ENCODE measurements at places on chromosomes 5 and 9. TPM values are rescaled to one million over a fixed set of nuclear protein-coding genes. Genes with fewer than 3 reads are reported as not detected.
A peak's percentile ranks its signal among the peaks of the same experiment; 100 is the strongest.

ANXA1 gene
- 44.8 TPM for total RNA-seq

PAEP gene
- not detected for total RNA-seq

ARAP3 gene
- 3.9 TPM for total RNA-seq

LVRN gene
- total RNA-seq = 0.52 TPM

PCDHGB6 gene
- 8.0 TPM for total RNA-seq

CNTFR gene
- 16.8 TPM for total RNA-seq

LCN1 gene
- not detected for total RNA-seq

FCN2 gene
- not detected for total RNA-seq

CCDC192 gene
- not detected for total RNA-seq

DNA sequence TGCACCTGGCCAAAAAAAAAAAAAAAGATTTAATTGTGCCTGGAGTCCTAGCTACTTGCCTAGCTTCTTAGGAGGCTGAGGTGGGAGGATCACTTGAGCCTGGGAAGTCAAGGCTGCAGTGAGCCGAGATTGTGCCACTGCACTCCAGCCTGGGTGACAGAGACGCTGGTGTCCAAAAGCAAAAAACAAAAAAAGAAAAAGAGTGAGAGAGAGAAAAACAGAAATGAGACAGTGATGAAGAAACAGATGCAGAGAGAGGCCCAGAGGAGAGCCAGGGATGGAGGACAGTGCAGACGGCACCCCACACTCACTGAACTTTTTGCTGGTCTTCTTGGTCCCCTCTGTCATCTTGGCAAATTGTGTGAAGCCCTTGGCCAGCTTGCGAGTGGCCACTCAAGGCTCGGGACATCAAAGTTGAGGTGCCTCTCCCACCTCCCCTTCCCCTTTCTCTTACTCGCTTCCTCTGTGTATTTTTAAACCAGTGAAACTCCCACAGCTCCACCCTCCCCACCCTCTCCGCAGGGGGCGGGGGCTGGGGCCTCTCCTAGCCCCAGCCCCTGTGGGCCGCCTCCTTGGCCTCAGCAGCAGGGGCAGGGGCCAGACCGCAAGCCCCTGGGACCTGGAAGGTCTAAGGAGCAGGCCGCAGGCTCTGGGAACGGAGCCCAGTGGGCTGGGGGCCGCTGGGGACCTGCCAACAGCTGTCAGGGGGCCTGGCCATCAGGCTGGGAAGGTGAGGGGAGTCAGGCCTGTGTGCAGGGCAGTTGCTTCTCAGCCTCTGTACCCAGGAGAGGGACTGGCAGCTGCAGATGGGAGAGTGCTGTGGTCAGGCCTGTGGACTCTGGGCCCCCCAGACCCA, at the start of gene SH2D3C:
SH2D3C (minus strand) TSS at position 387 of the 856 bp plus-strand sequence; CDS start at position 348, 39 bp downstream.
- H3K4me3 ChIP-seq = no peak within 1 kb of the TSS
- H3K36me3 ChIP-seq = no peaks in the 10 kb centered on the region
- H3K27ac ChIP-seq = no peak within 1 kb of the TSS
- peak; percentile 33 for DNase-seq
- H3K4me1 ChIP-seq = no peaks in the 10 kb centered on the region

DNA sequence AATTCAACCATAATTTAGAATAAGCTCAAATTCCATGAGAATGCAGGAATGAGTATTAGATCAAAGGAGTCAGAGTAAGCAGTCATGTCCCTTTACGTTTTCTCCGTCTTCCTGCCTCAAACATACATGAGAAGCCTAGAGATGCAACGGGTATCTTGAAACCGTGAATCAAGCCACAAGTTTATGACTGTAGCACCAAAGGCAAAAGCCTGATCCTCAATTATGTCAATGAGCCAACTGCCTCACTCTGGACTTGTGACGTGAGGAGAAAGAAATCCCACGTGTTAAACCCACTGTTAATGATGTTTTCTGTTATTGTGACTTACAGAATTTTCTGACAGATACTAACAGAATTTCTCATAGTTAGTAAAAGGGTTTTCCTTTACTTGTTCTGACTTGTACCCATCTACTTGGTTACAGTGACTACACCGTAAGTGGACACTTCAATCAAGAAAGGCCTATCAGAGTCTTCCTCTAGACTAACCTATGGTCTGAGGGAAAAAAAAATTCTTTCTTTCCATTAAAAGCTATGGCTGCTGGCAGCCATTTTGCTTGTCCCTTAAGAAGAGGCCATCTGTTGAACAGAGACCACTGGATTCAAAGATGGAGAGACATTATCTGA, 35.3 kb upstream of the HK3 start:
- DNase-seq = no peak
- no peaks in the 10 kb centered on the region for H3K27me3 ChIP-seq
- H3K4me1 ChIP-seq = peaks cover 6% of the 10 kb centered on the region
- no peaks in the 10 kb centered on the region for H3K36me3 ChIP-seq
- H3K4me3 ChIP-seq = no peak overlapping the region

DNA sequence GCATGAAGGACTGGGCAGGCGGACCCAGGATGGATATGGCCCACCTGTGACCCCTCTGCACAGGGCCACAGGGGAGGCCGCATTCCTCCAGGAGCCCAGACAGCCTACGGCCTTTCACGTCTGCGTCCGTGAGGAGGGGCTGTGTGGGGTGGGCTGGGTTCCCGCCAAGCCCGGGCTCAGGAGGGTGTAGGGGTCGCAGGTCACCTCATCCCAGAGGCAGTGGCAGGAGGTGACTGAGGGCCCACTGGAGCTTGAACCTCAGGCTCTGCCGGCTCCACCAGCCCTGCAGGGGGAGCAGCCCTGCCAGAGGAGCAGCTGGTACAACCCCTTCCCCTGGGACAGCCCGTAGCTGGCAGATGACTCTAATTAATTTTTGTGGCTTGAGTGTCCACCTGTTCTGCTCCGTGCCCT, 40.7 kb upstream of the CACNA1B start:
- H3K27ac ChIP-seq = no peak overlapping the region
- H3K27me3 ChIP-seq = no peaks in the 10 kb centered on the region
- H3K4me3 ChIP-seq = no peak overlapping the region
- H3K36me3 ChIP-seq = no peaks in the 10 kb centered on the region

DNA sequence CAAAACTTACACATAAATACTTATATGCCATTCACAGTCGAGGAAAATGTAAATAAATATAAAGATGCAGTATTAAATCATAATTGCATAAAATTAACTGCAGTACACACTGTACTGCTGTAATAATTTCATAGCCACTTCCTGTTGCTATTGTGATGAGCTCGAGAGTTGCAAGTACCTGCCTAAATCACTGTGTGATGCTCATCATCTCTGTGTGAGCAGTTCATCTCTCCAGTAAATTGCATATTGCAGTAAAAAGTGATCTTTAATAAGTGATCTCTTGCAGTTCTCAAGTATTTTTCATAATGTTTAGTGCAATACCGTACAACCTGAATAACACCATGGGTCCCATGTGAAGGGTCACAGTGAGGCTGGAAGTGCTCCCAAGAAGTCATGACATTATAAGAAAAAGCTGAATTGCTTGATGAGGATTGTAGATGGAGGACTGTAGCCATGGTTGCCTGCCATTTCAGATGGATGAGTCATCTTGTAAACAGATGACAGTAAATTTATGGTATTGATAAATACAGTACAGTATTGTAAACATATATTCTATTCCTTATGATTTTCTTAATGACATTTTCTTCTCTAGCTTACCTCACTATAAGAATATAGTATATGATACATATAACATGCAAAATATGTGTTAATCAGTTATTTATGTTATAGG, 34.9 kb downstream of the SYK start:
- no peak overlapping the region for H3K27ac ChIP-seq
- DNase-seq = no peak
- H3K27me3 ChIP-seq = no peaks in the 10 kb centered on the region
- H3K36me3 ChIP-seq = no peaks in the 10 kb centered on the region
- H3K4me3 ChIP-seq = no peak overlapping the region

GRCh38 chr9:7762600-7762999, 37.0 kb downstream of the DMAC1 start:
- H3K4me1 ChIP-seq = no peaks in the 10 kb centered on the region
- no peaks in the 10 kb centered on the region for H3K27me3 ChIP-seq
- DNase-seq = no peak
- H3K27ac ChIP-seq = no peak overlapping the region

- no peaks in the 10 kb centered on the region for H3K36me3 ChIP-seq
- H3K27me3 ChIP-seq = no peaks in the 10 kb centered on the region
- H3K27ac ChIP-seq = no peak overlapping the region
These were observed 175.8 kb downstream of the TENT4A start for GRCh38 chr5:6889030-6889429.

- no peak overlapping the region for H3K4me3 ChIP-seq
- no peak for DNase-seq
- H3K4me1 ChIP-seq = no peaks in the 10 kb centered on the region
- H3K27me3 ChIP-seq = no peaks in the 10 kb centered on the region
These were observed 14.7 kb upstream of the MED27 start for GRCh38 chr9:132094314-132094791.

GRCh38 chr5:16750445-16750844, 133.6 kb upstream of the RETREG1 start:
- H3K4me3 ChIP-seq = no peak overlapping the region
- H3K36me3 ChIP-seq = peaks cover 2% of the 10 kb centered on the region
- no peaks in the 10 kb centered on the region for H3K4me1 ChIP-seq
- H3K27me3 ChIP-seq = no peaks in the 10 kb centered on the region
- no peak for DNase-seq
- H3K27ac ChIP-seq = no peak overlapping the region

- DNase-seq = no peak
- no peak overlapping the region for H3K4me3 ChIP-seq
- no peak overlapping the region for H3K27ac ChIP-seq
These were observed 60.9 kb upstream of the CD180 start for GRCh38 chr5:67257500-67257899.

GRCh38 chr5:157533011-157533481, 42.5 kb downstream of the ADAM19 start:
- no peak for DNase-seq
- H3K27ac ChIP-seq = no peak overlapping the region
- H3K36me3 ChIP-seq = no peaks in the 10 kb centered on the region

- H3K4me3 ChIP-seq = no peak overlapping the region
- no peaks in the 10 kb centered on the region for H3K27me3 ChIP-seq
- DNase-seq = no peak
- H3K4me1 ChIP-seq = no peaks in the 10 kb centered on the region
- no peak overlapping the region for H3K27ac ChIP-seq
- no peaks in the 10 kb centered on the region for H3K36me3 ChIP-seq
These were observed 220.2 kb downstream of the PLK2 start for GRCh38 chr5:58239731-58240130.

DNA sequence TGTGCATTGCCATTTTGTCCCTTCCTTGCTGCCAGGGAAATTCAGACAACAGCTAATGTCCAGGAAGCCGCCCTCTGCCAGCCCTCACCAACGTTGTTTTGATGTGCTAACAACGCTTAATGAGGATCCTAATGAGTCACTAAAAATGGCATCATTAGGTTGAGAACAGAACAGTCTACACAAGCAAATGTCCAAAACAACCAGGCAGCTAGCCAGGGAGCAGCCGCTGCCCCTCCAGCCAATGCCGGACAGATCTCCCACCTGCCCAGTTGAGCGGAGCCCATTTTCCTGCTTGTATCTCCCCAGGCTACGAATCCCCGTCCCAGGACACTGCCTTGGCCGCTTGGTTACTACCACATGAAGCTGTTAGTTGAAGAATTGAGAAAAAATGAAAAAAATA, 40.4 kb upstream of the UNC5A start:
- no peak for DNase-seq
- H3K4me1 ChIP-seq = no peaks in the 10 kb centered on the region
- no peaks in the 10 kb centered on the region for H3K27me3 ChIP-seq
- H3K27ac ChIP-seq = no peak overlapping the region
- H3K4me3 ChIP-seq = no peak overlapping the region
- no peaks in the 10 kb centered on the region for H3K36me3 ChIP-seq

GRCh38 chr5:15495026-15495425, 5.0 kb upstream of the FBXL7 start:
- no peak overlapping the region for H3K27ac ChIP-seq
- DNase-seq = no peak
- H3K36me3 ChIP-seq = no peaks in the 10 kb centered on the region
- H3K4me1 ChIP-seq = peaks cover 4% of the 10 kb centered on the region
- H3K4me3 ChIP-seq = no peak overlapping the region

- H3K36me3 ChIP-seq = no peaks in the 10 kb centered on the region
- no peaks in the 10 kb centered on the region for H3K27me3 ChIP-seq
- no peak for DNase-seq
- H3K4me1 ChIP-seq = no peaks in the 10 kb centered on the region
- no peak overlapping the region for H3K4me3 ChIP-seq
These were observed 651.1 kb downstream of the CCDC171 start for GRCh38 chr9:16203729-16204573.

DNA sequence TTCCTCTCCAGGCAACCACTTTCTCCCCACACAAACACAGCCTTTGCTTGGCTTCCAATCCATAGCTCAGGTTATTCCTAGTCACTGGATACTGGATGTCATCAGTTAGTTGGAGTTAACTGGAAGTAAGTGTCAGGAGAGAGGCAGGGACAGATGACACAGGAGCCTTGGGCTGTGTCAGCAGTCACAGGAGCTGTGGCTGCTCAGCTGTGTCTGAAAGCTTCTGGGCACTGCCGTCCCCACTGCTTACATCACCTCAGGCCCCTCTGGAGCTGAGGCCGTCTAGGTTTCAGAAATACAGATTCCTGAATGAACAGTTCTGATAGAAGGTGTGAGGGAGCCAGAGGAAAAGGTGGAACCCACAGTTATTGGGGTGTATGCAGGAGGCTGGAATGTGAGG, 17.3 kb upstream of the FAM240B start:
- H3K27ac ChIP-seq = no peak overlapping the region
- H3K36me3 ChIP-seq = no peaks in the 10 kb centered on the region
- no peak for DNase-seq
- no peak overlapping the region for H3K4me3 ChIP-seq
- H3K27me3 ChIP-seq = no peaks in the 10 kb centered on the region

DNA sequence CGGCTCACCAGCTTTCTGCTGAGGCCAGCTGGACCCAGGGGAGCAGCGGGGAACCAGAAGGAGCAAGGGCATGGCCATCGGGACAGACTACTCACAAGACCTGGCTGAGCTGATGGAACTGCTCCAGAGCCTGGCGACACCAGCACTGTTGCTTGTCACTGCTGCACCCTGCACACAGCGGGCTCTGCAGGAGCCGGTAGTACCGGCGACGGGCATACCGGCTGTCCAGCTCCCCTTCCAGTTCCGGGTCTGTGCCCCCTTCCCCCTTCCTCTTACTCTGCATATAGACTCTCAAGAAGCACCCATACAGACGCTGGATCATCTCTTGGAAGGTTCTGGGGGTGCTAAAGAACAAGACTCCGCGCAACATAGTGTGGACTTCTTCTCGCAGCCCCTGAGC, 974 bp downstream of the ANAPC2 start:
- no peak overlapping the region for H3K27ac ChIP-seq
- no peak for DNase-seq
- peak overlapping the region; percentile 79 for H3K4me3 ChIP-seq
- peaks cover 61% of the 10 kb centered on the region for H3K4me1 ChIP-seq

GRCh38 chr9:92598382-92598781, 62.6 kb upstream of the ECM2 start:
- no peak overlapping the region for H3K27ac ChIP-seq
- H3K27me3 ChIP-seq = no peaks in the 10 kb centered on the region
- no peaks in the 10 kb centered on the region for H3K4me1 ChIP-seq

- H3K36me3 ChIP-seq = no peaks in the 10 kb centered on the region
- no peaks in the 10 kb centered on the region for H3K4me1 ChIP-seq
- H3K4me3 ChIP-seq = no peak overlapping the region
- H3K27ac ChIP-seq = no peak overlapping the region
These were observed 50.1 kb downstream of the SLC36A1 start for GRCh38 chr5:151497391-151498002.
